Mucosa of gallbladder (tissue), 1 donor: ENCODE measurements at places on chromosomes 2 and 18. TPM values are rescaled to one million over a fixed set of nuclear protein-coding genes. Genes with fewer than 3 reads are reported as not detected.
A peak's percentile ranks its signal among the peaks of the same experiment; 100 is the strongest.

- no peak for DNase-seq
These were observed 83.4 kb upstream of the MAPRE2 start for GRCh38 chr18:34957864-34958259.

- DNase-seq, result peak; percentile 70
These were observed 378.5 kb upstream of the ID2 start for GRCh38 chr2:8303322-8303832.

DNA sequence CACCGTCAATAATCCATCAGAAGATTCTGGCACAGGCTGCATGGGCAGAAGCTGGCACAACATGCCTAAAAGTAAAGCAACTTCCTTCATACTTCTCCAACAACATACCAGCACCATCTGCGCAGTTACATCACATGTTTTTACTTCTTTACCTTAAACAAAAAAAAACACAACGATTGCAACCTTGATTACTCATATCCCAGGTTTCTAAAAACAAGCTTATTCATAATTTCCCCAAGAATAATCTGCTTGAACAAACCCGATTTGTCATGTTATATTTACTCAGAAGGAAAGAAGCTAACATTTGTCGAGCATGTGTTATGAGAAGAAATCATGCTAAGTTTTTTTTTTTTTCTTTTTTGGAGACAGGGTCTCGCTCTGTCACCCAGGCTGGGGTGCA lies 54.7 kb downstream of the THADA start:
- DNase-seq, result no peak

DNA sequence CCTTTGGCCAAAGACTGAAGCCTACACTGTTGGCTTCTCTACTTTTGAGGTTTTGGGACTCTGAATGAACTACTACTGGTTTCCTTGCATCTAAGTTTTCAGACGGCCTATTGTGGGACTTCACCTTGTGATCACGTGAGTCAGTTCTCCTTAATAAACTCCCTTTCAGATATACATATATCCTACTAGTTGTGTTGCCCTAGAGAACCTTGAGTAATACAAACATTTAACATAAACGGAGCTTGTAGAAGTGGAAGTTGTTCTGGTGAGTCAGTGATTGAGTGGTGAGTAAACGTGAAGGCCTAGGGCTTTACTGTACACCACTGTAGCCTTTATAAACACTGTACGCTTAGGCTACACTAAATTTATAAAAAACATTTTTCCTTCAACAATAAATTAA lies 107.2 kb upstream of the CDH2 start:
- DNase-seq, result no peak

DNA sequence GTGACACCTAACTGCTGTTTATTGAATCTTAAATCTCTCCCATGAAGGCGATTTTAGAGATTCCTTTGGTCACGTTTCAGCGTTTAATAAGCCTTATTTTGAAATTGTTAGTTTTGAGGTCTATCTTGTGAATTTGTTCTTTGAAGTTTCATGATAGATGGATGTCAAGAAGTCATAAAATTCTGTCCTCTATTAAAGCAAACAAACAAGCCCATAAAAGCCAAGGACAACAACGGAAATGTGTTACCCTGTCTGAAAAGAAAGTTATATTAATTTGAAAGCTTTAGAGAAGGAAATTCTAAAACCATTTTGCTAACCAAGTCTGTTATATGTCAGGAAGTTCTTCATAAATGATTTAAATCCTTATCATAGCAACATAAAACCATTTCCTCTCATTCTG lies 7.0 kb upstream of the CAVIN2 start:
- DNase-seq, result no peak

GRCh38 chr2:175811971-175812370 lies 190.1 kb downstream of the LNPK start:
- no peak for DNase-seq

GRCh38 chr2:26776195-26776800 lies 9.6 kb upstream of the CENPA start:
- DNase-seq, result no peak

DNA sequence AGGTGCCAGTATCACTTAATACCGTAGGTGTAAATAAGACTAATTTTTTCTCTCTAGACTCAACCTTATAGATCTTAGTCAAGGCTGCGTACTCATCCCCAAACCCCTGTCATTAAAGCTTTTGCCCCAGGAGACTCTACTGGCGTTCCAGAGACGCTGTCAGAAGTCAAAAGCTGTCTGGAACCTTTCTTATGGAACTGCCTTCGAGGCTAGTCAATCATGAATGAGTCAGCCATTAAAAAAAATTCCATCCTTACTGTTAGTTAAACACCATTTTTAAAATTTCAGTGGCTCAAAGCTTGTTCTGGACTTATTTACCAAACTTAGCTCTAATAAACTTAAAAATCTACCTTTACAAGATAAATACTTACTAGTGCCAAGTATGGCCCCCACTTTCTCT lies 52.1 kb downstream of the SPRED2 start:
- DNase-seq, result no peak

DNA sequence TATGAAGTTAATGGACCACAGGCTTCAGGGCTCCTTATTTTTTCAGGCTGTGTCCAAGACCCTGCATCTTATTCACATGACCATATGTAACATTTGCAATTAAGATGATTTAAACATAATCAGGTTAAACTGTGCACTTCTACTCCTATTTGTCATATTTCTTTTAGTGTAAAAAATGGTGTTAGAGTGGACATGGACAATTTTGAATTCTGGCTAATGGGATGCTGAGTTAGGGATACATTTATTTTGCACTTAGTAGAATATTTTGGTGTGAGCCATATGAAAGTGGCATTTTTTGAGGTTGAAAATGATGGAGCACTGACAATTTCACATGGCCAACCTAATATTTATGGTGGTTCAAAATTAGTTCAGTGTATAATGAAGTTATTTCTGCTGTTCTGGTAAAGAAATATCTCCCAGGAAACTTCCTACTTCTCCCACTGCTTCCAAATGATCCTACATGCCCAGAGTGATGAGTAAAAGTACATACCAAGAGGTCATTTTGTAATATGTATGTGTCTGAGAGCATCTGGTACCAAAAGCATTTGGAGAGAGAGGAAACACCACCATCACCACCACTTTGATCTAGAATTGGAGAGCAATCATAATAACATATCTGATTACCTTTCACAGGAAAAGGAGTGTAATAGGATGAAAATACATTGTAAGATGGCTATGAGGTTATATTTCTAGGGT lies 36.0 kb downstream of the GULP1 start:
- DNase-seq, result no peak

GRCh38 chr18:69890558-69890957 lies 57.1 kb downstream of the CD226 start:
- no peak for DNase-seq

- no peak for DNase-seq
These were observed 4.7 kb downstream of the MYO5B start for GRCh38 chr18:50190236-50190635.

- DNase-seq, result no peak
These were observed 136.2 kb downstream of the RGPD3 start for GRCh38 chr2:106332054-106332453.

DNA sequence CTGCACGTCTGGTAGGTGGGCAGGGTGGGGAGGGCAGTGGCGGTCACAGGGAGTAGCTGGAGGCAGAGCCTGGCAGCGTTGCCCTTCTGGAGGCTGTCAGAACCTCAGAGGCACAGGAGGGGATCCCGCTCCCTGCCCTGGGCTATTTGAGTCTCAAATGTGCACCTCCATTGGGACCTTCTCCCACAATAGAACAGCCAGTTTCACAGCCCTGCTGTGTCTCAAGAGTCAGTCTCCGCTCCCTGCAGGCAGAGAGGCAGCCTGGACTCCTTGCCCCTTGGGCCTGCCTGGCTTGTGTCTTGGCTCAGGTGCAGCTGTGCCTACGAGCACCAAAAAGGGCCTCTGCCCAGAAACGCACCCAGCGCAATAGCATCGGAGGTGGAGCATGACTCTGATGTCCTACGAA lies 57.4 kb downstream of the FAM168B start:
- DNase-seq, result no peak

- DNase-seq, result no peak
These were observed 10.9 kb downstream of the STARD7 start for GRCh38 chr2:96197546-96198255.

GRCh38 chr2:219111375-219112061 lies 49.1 kb downstream of the NHEJ1 start:
- DNase-seq, result no peak

GRCh38 chr2:105747254-105747894 lies 2.7 kb downstream of the NCK2 start:
- DNase-seq, result no peak

GRCh38 chr2:62293490-62294271 lies 97.8 kb downstream of the B3GNT2 start:
- DNase-seq, result peak; percentile 86

DNA sequence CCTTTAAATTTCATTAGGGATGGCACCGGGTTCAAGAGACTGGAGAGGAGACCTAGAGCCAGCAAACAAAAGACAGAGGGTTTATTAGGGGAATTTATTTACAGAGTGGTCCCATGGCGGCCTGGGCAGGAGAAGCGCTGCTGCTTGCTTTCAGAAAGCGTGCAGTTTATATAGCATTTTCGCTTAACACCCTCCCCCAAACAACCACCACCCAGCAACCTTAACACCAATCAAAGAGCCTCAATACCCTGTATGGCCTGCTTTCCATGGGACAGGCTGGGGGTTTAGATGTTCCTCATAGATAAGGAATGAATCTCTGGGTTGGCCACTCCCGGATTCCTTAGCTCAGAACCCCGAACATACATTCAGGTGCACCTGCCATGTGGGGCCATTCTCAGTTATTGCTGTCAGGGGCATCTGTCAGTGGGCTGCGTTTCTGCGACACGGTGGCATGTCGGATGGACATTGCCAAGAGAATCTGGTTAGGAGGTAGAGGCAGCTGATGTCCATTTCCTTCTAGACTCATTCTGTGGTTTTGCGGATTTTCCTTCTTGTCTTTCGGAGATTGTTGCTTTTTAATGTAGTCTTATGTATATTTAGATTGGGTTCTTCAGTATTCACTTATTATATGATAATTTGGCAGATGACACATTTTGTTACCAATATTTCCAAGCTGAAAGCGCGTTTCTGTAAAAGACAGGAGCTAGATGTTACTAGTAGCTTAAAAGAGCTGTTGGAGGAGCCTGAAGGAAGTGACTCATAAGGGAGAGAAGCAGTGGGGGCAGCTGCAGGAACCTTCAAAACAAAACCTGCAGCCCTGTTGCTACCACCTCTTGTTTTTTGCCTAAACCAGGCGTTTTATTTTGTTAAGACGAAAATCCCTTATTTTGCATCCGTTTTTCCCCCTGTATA lies 7.2 kb downstream of the AGAP1 start:
- DNase-seq, result no peak

DNA sequence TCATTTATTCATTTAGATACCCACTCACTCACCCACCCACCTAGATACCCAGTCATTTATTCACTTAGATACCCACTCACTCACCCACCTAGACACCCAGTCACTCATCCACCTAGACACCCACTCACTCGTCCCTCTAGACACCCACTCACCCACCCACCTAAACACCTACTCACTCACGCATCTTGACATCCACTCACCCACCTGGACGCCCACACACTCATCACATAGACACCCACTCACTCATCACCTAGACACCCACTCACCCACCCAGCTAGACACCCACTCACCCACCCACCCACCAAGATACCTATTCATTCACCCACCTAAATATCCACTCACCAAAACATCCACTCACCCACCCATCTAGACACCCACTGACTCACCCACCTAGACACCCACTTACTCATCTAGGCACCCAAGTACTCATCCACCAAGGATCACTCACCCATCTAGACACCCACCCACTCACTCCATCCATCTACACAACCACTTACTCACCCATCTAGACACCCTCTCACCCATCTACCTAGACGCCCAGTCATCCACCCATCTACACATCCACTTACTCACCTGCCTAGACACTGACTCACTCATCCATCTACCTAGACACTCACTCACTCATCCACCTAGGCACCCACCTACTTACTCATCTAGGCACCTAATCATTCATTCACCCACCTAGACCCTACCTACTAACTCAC lies 723.7 kb upstream of the RAB6C start:
- DNase-seq, result no peak

DNA sequence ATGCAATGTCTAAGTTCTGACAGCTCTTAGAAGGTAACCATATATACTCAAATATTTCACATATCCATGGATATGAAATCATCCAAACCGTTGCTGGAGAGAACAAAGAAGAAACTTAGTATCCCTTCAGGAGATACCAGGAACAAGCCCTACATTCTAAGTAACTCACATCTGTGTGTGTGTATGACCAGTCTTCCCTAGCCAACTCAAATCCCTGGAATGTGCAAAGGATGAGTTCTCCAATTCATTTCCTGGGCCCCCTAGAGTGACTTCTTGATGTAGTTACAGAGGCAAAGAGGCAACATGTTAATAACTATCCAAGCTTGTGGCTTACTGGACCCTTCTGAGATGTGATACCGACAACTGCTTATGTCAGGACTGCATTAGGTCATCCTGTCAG lies 20.1 kb downstream of the TPGS2 start:
- DNase-seq, result no peak

- DNase-seq, result no peak
These were observed 12.3 kb upstream of the POLI start for GRCh38 chr18:54257015-54257414.

DNA sequence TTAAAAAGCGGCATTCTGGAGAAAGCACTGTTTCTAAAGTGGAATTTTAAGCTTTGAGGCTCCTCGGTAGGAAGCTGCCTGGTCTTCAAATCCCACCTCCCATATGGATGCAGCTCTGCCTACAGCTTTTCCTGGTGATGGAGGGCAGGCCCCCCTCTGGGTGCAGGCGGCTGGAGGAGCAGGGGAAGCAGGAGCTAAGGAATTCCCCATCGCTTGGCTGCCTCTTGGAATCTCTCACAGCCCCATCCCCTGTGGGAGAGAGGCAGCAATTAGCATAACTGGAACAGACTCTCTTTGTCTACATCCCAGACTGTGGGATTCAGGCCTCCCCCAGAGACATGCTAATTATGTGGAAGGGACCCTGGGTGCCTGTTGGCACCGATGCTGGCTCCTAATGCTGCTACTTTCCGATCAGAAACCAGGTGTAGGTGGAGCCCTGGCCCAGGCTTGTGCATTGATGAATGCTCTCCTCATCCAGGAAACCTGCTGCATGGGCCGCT lies 51.3 kb downstream of the LIPG start:
- DNase-seq, result no peak

DNA sequence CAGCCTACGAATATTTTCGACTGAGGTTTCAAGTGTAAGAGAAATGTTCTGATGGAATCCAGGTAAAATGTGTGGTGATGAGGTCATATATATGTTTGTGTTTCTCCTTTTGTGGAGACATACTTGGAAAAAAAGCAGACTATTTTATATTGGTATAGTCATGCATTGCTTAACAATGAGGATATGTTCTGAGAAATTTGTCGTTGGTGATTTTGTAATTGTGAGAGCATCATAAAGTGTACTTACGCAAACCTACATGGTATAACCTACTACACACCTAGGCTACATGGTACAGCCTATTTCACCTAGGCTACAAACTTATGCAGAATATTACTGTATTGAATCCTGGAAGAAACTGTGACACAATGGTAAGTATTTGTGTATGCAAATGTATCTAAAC lies 1849.9 kb upstream of the CELF4 start:
- no peak for DNase-seq

Gene COL6A3
- total RNA-seq, result 258 TPM

Gene LINC00305
- total RNA-seq, result not detected

Gene TAF4B
- total RNA-seq, result 1.6 TPM

Gene NCK2
- 160 TPM for total RNA-seq

Gene GCG
- total RNA-seq, result 0.17 TPM

Gene ABCG8
- total RNA-seq, result 2.6 TPM

Gene THADA
- 35.9 TPM for total RNA-seq

Gene UPP2
- not detected for total RNA-seq
